ENCODE measurements at places on chromosomes 13 and 19.

GRCh38 chr13:46355088-46355468 lies 32.0 kb downstream of the RUBCNL start:
- no peak for DNase-seq

DNA sequence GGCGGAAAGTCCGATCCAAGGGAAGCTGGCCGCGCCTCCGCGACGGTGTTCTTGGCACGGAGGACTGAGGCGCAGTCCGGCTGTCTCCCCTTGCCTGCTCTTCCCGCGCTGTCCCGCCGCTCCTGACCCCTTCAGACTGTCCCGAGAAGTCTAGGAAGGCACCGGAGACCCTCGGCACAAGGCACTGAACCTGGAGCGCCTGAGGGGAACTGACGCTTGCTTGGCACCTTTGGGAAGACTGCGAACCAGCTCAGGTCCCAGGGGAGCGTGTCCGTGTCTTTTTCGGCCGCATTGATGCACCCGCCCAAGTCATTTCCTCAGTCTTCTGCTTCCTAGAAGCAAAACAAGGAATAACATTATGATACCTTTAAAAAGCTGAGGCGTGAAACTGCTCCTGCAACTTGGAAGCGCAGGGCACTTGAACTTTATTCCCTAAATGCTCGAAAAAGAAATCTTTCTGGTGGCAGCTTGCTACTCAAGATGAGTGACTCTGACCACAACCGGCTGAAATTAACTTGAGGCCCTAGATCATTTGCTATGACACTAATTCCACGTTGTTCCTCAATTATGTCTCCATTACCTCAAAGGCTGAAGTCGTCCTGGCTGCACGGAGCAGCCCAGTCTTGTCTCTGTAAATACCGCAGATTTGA lies 735 bp upstream of the FLT1 start:
- no peak for DNase-seq

- DNase-seq = no peak
These were observed 30.1 kb downstream of the SIGLEC7 start for GRCh38 chr19:51172223-51172622.

DNA sequence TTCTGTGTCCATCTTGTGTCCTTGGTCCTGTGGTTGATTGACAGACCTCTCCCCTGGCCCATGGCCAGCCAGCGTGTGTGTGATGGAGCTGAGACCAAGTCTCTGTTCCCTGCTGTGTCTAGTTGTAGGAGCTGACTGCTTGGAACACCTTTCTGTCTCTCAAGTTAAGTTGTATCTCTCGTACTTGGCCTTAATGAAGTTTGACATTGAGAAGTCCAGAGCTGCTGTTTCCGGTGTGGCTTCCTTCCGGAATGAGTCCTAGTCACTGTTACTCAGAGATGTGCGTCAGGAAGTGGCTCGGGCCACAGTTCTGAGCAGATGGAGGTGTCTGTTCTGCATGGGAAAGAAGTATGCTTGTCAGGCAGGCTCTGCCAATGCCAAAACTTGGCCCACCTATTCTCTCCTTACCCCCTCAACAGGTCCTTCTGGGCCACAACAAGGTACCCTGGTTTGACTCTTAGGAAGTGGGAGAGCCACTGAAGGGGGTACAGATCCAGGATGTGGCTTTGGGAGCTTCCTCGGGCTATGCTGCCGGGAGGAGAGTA lies 54.3 kb downstream of the GATAD2A start:
- no peak for DNase-seq

DNA sequence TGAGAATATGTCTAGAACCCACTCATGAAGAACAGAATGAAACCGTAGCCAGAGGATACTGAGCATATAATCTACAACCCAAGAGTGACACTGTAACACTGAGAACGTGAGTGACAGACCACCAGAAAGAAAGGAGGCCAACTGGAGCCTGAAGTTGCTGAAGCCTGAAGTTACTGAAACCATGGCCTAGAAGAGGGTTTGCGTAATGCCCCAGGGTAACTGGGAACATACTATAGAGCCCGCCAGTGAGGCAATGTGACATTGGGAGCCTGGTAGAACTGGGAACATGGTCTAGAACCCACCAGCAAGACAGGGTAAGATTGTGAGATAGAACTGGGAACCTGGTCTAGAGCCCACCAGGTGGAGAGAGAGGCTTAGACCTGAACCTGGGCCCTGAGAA lies 15.5 kb upstream of the TNFSF14 start:
- no peak for DNase-seq

DNA sequence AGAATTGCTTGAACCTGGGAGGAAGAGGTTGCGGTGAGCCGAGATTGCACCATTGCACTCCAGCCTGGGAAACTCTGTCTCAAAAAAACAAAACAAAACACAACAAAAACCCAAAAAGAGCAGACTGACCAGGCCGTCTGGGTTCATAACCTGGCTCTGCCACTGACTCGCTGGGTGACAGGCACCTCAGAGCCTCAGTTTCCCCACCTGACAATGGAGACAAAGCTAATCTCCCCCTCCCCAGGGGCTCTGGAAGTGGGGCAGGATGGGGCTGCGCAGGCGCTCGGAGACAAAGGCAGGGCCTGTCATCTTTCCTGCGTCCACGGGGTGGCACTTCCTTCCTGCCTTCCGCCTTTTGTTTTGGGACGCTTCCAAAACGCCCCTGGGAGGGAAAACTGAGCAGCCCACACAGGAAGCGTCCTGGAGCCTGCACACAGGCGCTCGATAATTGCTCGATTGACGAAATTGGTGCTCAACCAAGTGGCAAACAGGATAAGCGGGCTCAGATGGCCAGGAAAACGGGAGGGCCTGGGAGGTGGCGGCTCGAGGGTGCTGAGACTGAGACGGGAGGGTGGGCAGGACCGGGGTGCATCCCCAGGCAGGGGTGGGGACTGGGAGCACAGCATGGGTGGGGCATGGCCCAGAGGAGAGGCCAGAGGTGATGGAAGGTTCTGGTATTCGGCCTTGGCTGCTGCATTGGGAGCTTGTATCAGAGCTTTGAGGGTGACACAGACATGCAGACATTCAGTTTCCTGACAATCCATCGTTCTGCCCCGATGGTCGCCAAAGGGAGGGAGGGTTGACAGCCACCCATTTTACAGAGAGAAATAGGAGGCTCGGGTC lies 17.8 kb downstream of the SPC24 start:
- peak; percentile 39 for DNase-seq

DNA sequence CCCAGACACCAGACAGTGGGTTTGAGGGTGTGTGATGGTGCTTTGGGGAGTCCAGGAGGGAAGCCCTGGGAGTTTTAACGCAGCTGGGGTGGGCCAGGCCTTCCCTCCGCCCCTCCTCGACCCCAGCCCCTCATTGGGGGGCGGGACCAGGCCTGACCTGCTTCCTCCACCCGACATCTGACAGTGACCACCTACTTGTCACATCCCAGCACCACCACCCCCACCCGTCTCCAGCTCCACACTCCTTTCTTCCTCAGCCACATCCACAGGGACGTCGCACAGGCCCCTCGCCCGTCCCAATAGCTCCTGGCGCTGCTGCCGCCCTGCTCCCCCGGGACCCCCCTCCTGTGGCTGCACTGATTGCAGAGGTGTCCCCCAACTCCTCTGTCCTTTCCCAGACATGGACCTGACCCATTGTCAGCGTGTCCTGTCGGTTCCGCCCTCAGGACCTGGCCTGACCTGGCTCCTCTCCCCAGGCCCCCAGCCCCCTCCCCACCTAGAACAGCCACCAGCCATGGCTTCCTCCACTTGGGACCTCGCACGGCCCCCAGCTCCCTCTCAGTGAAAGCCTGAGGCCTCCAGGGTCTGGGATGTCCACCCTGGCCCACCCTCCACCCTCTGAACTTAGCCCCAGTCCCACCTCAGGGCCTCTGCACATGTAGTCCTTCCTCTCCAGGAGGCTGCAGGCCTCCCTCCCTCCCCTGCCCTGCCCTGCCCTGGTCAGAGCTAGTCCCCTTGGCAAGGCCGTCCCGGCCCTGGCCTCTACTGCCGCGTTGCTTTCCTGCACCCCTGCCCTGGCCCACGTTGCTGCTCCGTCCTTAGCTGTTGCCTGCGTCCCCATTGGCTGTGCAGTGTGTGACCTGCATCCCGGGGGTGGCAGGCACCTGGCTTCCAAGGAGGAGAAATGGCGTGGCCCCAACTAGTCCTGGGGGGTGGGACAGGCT lies 30.4 kb downstream of the COMP start:
- DNase-seq = no peak

- no peak for DNase-seq
These were observed 33.5 kb upstream of the CSNK1A1L start for GRCh38 chr13:37138926-37139325.

GRCh38 chr13:51552027-51552426 lies 32.2 kb upstream of the WDFY2 start:
- DNase-seq = no peak

DNA sequence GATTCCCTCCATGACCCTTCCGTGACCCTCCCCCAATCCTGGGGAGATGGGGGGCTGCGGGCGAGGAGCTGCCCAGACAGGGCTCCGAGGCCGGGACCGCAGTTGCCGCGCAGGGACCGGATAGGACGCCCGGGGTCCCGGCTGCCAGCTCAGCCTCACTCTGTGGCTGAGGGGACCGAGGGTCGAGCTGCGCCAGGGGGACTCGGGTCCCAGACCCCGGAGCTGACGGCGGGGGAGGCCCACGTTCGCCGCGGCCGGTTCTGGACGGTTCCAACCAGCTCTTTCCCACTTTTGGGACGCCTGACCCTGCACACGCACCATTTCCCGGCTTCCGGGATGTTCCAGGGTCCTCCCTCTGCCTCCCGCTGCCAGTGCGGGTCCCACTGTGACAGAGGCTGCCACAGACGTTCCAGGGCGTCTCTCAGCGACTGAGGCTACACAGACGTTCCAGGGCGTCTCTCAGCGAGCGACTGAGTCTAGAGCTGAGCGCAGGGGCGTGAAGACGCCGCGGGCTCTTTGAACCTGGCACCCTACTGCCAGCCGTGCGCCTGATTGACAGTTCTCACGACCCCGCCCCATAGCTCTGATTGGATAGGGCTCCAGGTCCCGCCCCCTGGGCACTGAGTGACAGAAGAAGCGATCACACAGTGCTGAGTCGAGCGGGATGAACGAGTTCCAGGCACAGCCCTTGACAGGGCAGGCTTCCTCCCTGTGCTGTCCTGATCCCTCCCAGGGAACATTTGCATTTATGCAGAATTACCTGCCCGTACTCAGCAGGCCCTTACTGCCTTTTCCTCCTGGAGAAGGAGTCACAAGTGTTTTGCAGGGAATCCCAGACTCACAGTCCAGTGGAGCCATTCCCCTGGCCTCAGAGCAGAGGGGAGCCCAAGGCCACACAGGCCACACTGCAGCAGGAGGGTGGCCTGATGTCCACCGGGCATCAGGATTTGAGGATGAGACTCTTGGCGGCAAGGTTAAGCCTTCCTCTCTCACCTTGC lies at the start of gene ZNF563:
TSS of gene ZNF563 (minus strand) at position 472 of the 998 bp plus-strand sequence. CDS start at position 321, 151 bp downstream.
- peak; percentile 6 for DNase-seq

- no peak for DNase-seq
These were observed 818.7 kb upstream of the PCDH9 start for GRCh38 chr13:68048802-68049359.

DNA sequence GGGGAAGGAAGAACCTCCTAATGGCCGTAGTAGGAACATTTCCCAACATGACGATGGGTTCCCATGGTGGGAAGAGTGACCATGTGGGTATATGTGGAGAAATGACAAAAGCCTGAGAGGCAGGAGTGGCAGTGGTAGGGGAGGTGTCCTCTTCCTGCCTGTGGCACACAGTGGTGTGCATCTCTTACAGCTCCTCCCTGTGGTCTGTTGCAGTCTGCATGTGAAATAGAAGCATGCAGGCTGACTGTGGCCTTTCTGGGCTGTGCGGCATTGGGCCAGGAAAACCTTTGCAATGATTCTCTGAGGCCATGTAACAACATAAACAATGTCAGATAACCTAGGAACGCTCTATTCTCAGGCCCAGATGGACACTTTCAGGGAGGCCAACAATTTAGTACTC lies 84.0 kb downstream of the LACC1 start:
- DNase-seq = no peak

GRCh38 chr19:32896516-32897214 lies 27.1 kb upstream of the SLC7A9 start:
- no peak for DNase-seq

GRCh38 chr19:397941-398706 lies 10.8 kb downstream of the C2CD4C start:
- no peak for DNase-seq

GRCh38 chr13:50700664-50701305 lies 142.7 kb downstream of the DLEU7 start:
- no peak for DNase-seq

GRCh38 chr19:17555929-17556813 lies 722 bp downstream of the COLGALT1 start:
- no peak for DNase-seq

GRCh38 chr13:31236211-31236786 lies 36.5 kb downstream of the B3GLCT start:
- DNase-seq = peak; percentile 3

DNA sequence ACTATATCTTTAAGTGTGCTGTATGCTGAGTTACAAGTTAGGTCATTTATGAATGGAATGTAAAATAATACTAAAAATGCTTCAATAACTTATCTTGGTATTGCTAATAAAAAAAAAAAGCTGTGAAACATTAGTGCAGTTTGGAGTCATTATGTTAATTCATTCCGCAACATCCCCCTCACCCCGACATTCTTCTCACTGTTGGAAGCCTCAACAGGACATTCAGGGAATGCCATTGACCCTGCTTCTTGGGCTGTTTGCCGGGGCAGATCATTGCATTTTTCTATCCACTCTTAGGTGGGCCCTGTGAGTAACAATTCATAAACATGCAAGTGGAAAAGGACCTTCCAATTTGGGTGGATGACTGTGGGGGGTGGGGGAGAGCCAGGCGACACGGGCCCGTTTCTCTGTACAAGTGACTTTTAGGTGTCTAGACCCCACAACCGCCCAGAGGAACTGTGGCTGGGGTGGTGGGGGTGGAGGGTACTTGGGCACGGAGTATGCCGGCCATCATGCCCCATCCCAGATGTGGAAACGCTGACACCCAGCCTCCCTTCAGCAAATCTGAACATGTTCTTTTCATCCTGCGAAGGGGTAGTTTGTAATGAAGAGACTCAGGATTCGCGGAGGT lies 185.9 kb downstream of the ZNF536 start:
- no peak for DNase-seq

GRCh38 chr13:111470933-111471332 lies 150.5 kb downstream of the TEX29 start:
- DNase-seq = no peak

GRCh38 chr19:33193865-33194362 lies at the start of gene LRP3:
TSS of gene LRP3 (plus strand) at chr19:33194330. CDS start at chr19:33194786, 456 bp downstream.
- peak; percentile 27 for DNase-seq

GRCh38 chr19:31023038-31023437 lies 326.2 kb downstream of the TSHZ3 start:
- no peak for DNase-seq

GRCh38 chr13:30523211-30523610 lies 57.5 kb upstream of the HMGB1 start:
- DNase-seq = no peak

Measured in NCI-H2107 (cell line).